Muscle of arm (tissue), 14 donors: ENCODE measurements at places on chromosomes 7 and 10.

GRCh38 chr7:98163269-98163668 is 48.0 kb upstream of the BHLHA15 start:
- no peak for DNase-seq

- no peak for DNase-seq
Measured at GRCh38 chr7:82841828-82842227, 320.9 kb downstream of the PCLO start.

DNA sequence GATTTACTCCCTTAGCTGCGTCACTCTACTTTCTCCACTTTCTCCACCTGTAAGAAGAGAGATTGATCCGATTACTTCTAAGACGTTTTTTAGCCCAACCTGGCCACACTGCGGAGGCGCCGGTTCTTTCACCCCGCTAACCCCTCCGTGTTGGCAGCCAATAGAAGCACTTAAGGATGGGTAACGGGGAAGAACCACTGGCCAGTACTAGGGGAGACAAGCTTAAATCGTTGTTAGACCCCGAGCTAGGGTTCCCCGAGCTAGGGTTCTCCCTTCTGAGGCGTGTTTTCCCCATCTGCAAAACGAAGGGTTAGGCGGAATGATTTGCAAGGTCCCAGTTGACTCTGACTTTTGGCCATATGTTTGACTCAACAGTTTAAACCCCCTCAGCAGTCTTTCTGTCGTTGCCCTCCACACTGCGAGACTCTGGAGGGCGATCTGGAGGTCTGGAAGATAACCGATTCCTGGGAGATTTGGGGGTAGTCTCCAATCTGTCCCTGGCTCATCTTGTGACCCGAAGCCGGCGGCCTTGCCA is 644 bp downstream of the UMAD1 start:
- DNase-seq, result no peak

DNA sequence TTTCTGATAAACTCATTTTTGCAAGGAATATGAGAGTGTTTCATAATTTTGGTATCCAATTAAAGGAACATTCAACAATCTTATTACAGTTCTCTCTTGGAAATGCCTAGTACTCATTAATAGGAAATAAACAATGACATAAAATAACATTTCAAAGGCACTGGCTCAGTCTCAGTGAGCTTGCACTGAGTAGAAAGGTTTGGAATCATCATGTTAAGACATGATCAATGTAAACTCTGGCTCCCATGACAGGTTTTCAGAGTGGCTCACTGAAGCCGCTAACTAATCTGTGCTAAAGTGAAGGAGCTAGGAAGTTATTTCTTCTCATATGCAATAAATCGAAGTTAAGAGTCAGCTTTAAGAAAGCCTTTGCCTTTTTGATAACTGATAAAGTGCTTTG is 203.3 kb upstream of the HGF start:
- no peak for DNase-seq

DNA sequence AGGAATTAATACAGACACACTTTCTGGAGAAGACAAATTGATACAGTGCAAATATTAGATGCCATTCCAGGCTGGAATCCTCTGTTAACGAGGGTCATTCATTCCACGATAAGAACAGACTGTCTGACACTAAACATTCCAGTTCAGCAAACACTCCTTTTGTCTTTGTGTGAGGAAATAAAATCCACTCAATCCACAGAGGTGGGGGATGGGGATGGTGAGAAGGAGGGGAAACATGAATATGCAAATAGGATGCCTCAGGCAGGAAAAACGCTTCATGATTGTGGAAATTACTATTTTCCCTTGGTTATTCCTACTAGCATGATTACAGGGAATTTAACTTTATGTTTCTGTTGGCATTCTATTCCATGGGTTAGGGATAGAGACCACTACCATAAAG is 196.9 kb upstream of the CDCA7L start:
- no peak for DNase-seq

DNA sequence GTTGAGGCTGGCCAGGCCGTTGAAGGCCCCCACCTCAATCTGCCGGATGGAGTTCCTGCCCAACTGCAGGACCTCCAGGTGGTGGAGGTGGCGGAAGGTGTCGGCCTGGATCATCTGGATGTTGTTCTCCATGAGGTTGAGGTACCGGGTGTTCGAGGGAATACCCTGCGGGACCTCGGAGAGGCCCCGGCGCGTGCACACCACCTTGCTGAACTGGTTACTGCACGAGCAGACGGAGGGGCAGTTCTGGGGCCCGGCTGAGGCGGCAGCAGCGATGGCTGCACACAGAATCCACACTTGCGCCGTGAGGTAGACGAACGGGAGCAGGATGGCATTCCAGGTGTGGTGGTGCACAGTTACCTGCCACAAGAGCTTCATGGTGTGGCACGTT is 979 bp downstream of the LRRC4 start:
- no peak for DNase-seq

- DNase-seq, result no peak
Measured at GRCh38 chr7:21448974-21449373, 21.1 kb downstream of the SP4 start.

GRCh38 chr10:33920351-33920750 is 585.9 kb upstream of the NRP1 start:
- no peak for DNase-seq

- DNase-seq, result no peak
Measured at GRCh38 chr7:44698046-44698580, 50.5 kb upstream of the ZMIZ2 start.

DNA sequence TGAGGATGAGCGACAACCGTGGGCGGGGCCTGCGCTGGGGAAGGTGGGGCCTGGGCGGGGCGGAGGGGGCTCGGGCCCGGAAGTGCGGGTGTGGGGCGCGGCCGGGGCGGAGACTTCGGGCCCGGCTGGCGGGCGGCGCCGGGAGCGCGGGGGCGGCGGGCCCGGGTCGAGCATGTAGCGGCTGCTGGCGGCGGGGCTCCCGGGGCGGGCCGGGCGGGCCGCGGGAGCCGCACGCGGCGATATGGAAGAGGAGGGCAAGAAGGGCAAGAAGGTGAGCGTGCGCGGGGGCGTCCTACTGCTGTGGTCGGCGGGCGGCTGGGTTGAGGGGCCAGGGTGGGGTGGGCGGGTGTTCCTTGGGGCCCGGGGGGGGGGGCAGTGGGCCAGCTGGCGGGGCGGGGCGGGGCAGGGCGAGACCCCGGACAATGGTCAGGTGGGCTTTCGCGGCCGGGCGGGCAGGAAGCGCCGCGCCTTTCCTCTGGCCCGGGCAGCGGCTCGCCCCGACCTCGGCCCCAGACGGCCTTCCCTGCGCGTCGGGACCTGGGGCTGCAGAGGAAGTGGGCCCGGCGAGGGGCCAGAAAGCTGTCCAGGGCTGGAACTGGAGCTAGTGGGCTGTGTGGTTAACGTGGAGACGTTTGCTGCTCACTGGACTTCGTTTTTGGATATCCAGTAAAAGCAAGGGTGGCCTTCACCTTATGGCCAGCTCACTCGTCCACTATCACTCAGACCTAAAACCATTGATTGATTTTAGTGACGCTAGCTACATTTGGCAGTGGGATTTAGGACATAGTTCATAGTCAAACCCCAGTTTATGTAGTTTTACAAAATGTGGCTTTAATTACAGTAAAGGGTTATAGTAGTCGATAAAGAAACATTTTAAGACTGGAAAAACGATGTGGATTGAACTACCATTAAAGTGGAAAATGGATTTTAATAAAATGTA is at the start of gene CCM2:
TSS of gene CCM2 (plus strand) at position 109 of the 940 bp plus-strand sequence. CDS start at position 242, 133 bp downstream.
- DNase-seq, result peak; percentile 68

GRCh38 chr10:59271160-59271559 is 91.2 kb downstream of the FAM13C start:
- no peak for DNase-seq

DNA sequence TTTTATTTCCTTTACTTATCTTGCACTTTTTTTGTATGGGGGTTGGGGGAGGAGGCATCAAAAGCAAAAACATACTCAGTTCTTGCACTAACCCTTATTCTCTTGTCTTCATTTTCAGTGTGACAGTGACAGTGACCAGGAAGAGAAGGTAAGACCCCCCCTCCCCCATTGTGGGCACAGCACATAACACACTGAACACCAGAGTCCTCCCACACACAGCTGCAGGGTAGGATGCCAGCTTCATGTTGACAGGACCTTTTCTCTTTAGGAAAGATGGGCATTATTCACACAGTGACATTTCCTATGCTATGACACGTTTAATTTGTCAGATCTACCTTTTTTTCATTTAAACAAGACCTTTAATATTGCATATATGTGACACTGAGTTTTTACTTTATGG is 696.3 kb upstream of the GALNT17 start:
- no peak for DNase-seq

GRCh38 chr10:69470463-69471384 is 19.5 kb downstream of the TSPAN15 start:
- no peak for DNase-seq

- no peak for DNase-seq
Measured at GRCh38 chr10:44023517-44023916, 361.4 kb downstream of the CXCL12 start.

DNA sequence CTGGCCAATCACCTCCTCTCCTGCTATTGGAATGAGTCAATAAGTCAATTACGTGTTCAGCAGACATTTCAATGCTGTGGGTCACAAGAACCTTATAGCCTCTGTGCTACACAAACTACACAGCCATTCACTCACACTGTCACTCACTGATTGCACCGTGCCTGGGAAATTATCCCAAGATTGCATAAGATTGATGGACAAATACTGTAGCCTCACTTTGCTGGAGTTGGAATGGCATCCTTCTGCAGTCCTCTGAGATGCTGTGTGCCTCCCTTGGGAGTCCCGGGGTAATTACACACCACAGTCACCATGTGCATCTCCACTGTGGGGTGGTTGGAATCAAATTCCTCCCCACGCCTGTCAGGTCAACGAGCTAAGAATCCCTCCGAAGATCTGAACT is 358.7 kb upstream of the MGMT start:
- DNase-seq, result no peak

DNA sequence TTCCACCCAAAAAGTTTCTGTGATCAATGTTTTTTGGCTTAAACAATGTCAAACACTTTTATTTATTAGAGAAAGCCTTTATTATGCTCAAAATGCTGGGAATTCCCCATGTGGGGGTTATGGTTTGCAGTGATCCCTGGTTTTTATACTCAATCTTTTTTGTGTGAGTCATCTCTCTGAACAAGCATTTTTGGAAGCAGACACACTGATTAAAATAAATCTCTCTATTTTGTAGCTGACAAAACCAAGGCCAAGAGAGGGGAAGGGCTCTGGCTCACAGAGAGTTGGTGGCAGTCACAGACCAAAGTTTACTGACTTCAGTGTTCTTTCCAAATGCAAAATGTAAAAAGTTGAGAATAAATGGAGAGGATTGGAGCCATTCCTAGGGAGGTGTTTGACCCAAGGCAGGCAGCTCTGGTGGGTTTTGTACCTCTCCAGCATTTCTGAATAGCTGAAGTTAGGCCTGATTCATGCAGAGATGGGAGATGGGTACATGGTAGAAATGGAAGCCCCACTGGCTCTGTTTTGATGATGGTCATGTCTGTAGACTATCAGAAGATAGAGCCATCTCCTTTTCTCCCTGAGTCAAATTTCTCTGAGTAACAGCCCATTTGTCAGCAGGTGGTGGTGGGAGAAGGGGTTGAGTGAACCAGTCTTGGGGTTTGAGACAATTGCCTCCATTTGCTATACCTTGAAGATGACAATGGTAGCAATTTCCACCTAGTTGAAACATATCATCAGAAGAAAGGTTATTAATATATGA is 45.4 kb upstream of the NAMPT start:
- DNase-seq, result no peak

GRCh38 chr10:102962951-102963755 is 45.1 kb downstream of the CNNM2 start:
- DNase-seq, result no peak

- DNase-seq, result no peak
Measured at GRCh38 chr7:29158795-29159423, 12.6 kb upstream of the CPVL start.

DNA sequence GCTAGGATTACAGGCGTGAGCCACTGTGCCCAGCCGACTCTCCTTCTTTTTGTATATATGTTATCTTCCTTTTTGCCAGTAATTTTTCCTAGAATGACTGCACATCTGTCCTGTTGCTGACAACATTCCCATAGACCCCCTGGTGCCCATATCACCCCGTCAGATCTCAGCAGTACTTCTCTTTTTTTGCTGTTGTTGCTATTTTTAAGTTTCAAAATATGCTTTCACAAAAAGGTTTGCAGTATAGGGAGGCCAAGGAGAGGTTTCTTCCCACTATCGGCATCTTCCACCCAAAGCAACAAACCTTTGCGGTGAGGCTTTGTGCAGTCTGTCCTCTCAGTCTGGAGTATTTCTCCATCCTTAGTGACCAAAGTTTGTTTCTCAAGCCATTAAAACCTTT is 23.1 kb downstream of the PIK3CG start:
- no peak for DNase-seq

- DNase-seq, result no peak
Measured at GRCh38 chr7:100486111-100486636, 2.4 kb downstream of the NYAP1 start.

GRCh38 chr7:14851610-14852009 is 50.9 kb downstream of the DGKB start:
- DNase-seq, result no peak

- DNase-seq, result no peak
Measured at GRCh38 chr7:111690364-111691111, 128.2 kb upstream of the IMMP2L start.

GRCh38 chr7:50739744-50740435 is 42.8 kb downstream of the GRB10 start:
- DNase-seq, result no peak

GRCh38 chr10:113297226-113297625 is 255.6 kb upstream of the HABP2 start:
- no peak for DNase-seq

DNA sequence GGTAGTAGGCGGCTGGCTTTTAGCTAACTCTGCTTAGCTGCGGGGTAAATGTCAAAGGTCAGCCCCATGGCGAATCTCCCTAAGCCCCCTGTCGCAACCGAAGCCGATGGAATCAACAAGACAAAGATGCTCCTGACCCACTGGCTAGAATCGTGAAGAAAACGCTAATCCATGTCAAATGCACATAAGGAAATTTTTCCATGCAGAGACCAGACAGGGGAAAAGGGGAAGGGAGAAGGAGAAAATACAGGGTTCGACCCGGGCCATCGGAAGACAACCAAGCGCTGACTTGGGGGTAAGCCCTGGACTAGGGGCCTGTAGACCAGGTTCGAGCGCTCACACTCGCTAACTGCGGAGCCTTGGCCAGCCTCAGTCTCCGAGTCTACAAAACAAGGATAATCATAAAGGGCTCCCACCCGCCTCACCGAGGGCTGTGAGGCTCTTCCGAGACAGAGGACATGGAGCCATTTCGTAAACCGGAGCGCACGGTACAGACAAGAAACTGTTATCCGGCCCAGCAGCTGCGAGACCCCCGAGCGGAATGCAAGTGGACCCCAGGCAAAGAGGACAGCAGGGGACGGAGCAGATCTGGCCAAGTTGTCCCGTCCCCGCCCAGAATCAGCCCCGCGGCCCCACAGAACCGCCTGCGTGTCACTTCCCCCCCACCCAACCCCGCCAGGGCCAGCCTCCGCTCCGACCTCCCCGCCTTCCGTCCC is 507 bp downstream of the SAR1A start:
- DNase-seq, result no peak

DNA sequence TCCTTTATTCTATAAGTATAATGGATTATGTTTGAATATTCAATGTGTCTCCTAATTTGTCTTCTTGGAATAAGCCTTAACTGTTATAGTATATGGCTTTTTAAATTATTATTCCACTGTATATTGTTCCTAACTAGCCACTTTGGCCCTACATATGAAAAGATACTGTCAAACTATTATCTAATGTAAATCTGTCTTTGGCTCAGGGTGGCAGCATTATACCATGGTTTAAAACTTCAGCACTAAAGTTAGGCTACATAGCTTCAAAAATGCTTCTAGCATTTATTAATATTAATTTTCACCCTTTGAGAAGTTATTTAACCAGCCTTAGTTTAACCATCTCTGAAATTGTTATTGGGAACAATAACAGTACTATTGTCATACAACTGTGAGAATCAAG is 543.1 kb upstream of the MBL2 start:
- no peak for DNase-seq

GRCh38 chr7:43784030-43784584 is 25.6 kb downstream of the BLVRA start:
- DNase-seq, result no peak
